ENCODE measurements at places on chromosomes 5 and 9.

DNA sequence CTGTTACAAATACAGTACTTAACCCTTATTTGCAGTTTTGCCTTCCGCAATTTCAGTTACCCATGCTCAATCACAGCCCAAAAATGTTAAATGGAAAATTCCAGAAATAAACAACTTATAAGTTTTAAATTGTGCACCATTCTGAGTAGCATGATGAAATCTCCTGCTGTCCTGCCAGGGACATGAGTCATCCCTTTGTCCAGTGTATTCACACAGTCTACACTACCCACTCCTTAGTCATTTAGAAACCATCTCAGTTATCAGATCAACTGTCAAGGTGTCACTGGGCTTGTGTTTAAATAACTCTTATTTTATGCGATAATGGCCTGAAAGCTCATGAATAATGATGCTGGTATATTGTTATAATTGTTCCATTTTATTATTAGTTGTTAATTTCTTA lies 95.8 kb downstream of the PLCXD3 start:
- peak; percentile 5 for DNase-seq

- DNase-seq, result peak; percentile 44
These were observed 557 bp upstream of the PHF2 start for GRCh38 chr9:93575796-93576257.

DNA sequence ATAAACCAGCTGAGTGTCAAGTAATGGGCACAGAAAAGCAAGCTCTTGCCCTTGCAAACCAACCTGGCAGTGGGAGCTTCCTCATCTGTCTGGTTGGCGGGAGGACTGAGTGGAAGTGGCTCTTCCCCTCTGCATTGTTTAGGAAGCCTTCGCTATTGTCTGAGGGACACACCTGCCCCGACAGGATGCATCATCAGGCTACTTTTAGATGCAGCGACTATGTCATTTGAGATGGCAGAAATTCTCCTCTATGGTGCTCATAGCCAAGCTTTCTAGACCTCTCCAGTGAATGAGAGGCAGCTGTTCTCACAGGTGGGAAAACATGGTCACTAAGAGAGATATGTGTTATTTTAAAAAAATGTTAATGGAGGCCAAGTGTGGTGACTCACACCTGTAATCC lies 104.0 kb downstream of the DOCK8 start:
- DNase-seq, result no peak

DNA sequence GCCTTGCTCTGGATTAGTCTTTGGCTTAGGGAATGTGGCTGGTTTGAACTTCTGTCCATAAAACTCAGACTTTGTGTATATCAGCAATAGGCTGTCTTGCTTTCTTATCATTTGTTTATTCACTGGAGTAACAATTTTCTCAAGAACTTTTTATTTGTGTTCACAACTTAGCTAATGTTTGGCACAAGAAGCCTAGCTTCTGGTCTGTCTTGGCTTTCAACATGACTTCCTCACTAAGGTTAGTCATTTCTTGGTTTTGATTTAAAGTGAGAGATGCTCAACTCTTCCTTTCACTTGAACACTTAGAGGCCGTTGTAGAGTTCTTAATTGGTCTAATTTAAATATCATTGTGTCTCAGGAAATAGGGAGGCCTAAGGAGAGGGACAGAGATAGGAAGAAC lies 4.9 kb downstream of the FBXO38 start:
- no peak for DNase-seq

DNA sequence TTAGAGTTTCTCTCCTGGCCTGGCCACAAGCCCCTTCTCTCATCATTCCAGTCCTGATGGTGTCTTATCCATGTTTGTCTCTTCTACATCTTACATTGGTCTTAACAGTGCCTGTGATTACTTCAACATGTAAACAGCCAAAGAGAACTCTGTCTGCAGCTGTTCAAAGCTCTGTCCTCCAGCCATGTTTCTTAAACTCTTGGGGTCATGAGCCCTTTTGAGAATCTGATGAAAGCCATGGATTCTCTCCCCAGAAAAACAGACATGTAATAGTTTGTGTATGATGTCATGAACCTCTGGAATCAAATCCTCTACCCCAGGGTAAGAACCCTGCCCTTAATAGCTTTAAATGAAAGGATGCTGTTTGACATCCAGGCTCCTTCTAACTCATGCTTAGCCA lies 30.1 kb downstream of the MAMDC2 start:
- no peak for DNase-seq

DNA sequence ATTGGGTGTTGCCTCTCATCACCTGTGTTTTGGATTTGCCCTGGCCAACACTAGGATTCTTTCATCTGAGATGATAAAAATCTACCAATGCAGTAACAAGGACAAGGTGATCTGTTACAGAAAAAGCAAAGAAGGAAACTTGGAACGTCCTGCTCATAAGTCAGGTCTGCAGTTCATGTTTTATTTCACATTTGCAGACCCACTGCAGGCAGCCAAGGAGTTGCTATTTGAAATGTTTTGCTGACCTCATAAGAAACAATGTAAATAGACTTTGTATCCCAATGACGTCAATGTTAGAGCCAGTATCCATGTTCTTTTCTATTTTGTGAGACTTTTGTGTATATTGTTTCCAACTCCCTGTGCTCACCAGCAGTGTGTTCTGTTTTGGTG lies 312.9 kb downstream of the DEPDC1B start:
- DNase-seq, result no peak

DNA sequence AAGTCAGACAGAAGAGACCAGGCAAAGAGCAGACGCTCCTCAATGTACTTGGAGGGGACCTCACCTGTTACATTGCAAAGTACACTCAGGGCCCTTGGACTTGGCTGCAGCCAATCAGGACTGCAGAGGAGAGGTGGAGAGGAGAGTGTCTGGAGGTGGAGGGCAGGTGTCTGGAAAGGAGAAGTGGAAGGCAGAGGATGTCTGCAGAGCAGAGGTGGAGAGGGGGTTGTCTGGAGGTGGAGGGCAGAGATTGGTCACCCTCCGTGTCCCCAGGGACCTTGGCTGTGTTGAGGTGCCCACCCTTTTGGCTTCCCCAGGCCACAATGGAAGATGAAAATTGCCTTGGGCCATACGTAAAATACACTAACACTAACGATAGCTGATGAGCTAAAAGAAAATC lies 241.3 kb upstream of the IRX2 start:
- DNase-seq, result no peak

DNA sequence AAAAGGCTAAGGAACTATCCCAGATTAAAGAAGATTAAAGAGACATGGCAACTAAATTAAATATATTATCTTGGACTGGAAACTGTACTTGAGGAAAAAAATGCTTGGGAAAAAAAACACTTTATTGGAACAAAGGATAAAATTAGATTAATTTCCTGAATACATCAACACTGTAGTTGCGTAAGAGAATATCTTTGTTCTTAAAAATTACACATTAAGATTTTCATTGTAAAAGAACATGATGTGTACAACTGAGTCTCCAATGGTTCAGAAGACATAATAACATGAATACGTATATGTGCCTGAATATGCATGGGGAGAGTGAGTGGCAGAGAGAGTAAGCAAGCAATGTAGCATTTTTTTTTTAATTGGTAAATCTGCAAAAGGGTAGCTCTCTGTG lies 2.8 kb downstream of the AP3B1 start:
- no peak for DNase-seq

Measured in umbilical cord (tissue), 2 donors.